Karpas-422 (cell line): ENCODE measurements at places on chromosomes 6 and 20. TPM values are rescaled to one million over a fixed set of nuclear protein-coding genes. Genes with fewer than 3 reads are reported as not detected.

DNA sequence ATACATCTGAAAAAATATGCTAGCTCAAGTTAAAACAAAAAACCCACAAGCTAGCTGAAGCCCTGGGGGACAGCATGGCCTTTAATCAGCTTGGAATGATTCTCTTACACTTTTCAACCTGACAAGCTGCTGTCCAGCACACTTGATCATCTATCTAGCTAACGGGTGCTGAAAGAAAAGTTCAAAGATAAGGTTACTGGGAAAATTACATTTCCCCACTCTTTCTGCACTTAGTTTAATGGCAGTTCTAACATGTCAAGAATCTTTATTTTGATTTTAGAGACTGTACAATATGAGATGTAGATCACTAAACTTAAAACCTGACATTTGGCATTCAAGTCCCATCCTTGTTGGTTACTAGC lies 53.4 kb downstream of the STK4 start:
- peaks cover 75% of the 10 kb centered on the region for H3K36me3 ChIP-seq
- H3K4me1 ChIP-seq: peaks cover 30% of the 10 kb centered on the region
- H3K27ac ChIP-seq: peak overlapping the region; percentile 50; the same call in 1 of the 2 replicates
- no peak for DNase-seq
- H3K4me3 ChIP-seq: no peak overlapping the region

TRIM31 gene
- not detected in 2 replicates for total RNA-seq

- no peaks in the 10 kb centered on the region for H3K36me3 ChIP-seq
- no peaks in the 10 kb centered on the region for H3K27me3 ChIP-seq
- no peak for DNase-seq
- H3K4me3 ChIP-seq: no peak overlapping the region
Observed at GRCh38 chr6:131250122-131250521, 114.9 kb downstream of the AKAP7 start.

- H3K27me3 ChIP-seq: no peaks in the 10 kb centered on the region
- no peak overlapping the region for H3K27ac ChIP-seq
- H3K4me3 ChIP-seq: no peak overlapping the region
- no peaks in the 10 kb centered on the region for H3K36me3 ChIP-seq
- DNase-seq: no peak
Observed at GRCh38 chr20:47917549-47918070, 132.3 kb upstream of the SULF2 start.

DNA sequence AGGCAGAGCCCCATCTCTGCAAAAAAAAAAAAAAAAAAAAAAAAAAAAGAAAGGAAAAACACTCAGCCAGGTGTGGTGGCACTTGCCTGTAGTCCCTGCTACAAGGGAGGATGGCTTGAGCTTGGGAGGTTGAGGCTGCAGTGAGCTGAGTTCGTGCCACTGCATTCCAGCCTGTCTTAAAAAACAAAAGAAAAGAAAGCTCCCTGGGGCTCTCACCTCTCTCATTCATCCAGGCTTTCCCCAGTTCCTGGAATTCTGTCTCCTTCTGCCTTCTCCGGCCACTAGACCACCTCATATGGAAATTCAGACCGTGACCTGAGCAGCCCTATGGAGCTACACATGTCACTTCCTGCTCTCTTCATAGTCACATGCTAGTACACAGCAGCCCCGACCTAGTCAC lies 101.1 kb upstream of the TAB2 start:
- DNase-seq: no peak
- no peaks in the 10 kb centered on the region for H3K27me3 ChIP-seq
- H3K27ac ChIP-seq: no peak overlapping the region
- H3K36me3 ChIP-seq: no peaks in the 10 kb centered on the region

VGLL2 gene
- not detected in 2 replicates for total RNA-seq
